K562 (cell line): ENCODE measurements at places on chromosomes 12 and 14. TPM values are rescaled to one million over a fixed set of nuclear protein-coding genes. Genes with fewer than 3 reads are reported as not detected.
A peak's percentile ranks its signal among the peaks of the same experiment; 100 is the strongest.

- no peak for DNase-seq
- H3K4me3 ChIP-seq, result no peak overlapping the region
- H3K36me3 ChIP-seq, result no peaks in the 10 kb centered on the region
- H3K27ac ChIP-seq, result no peak overlapping the region
- H3K27me3 ChIP-seq, result no peaks in the 10 kb centered on the region
These were observed 12.4 kb upstream of the ACOT1 start for GRCh38 chr14:73524493-73524892.

DNA sequence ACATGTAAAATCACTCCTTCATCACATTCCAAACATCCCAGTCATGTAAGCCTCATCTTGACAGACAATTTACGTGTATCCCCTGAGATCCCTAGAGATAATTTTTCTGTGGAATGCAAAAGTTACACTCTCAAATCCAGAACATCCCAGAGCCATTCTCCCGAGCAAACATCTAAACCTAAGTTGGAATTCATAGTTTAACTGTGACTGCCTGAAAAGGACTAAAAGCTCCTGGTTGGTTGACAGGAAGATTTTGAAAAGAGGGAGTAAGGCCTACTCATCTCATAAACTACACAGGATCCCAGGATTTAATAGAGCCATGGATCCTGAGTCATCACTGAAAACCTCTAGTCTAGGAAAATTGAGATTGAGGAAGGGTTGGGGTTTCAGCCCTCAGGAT, 123.6 kb downstream of the SCN8A start:
- H3K36me3 ChIP-seq, result no peaks in the 10 kb centered on the region
- no peak for DNase-seq
- H3K27me3 ChIP-seq, result no peaks in the 10 kb centered on the region; the same call in 1 of the 2 replicates
- H3K27ac ChIP-seq, result no peak overlapping the region

Gene DLK1
- 44.2 and 48.3 TPM in 2 replicates for total RNA-seq

DNA sequence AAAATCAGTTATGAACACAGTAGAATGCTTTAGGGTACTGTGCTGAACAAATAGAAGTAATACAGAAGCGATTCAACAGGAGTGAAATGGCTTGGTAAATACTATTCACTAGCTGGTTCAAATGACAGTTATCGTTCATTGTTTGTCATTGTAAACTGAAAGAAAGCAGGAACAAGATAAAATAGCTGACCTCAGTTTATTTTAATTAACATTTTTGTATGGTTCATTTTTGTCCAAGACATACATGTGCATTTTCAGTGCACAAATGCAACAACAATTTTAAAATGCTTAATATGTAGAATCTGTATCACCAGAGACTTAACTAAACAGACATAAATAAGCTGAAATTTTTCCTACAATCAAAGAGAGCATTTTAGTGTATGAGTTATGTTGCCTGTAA, 49.9 kb downstream of the ALX1 start:
- H3K27ac ChIP-seq, result no peak overlapping the region
- H3K27me3 ChIP-seq, result no peaks in the 10 kb centered on the region
- H3K36me3 ChIP-seq, result no peaks in the 10 kb centered on the region
- no peak overlapping the region for H3K4me3 ChIP-seq
- H3K4me1 ChIP-seq, result no peaks in the 10 kb centered on the region

DNA sequence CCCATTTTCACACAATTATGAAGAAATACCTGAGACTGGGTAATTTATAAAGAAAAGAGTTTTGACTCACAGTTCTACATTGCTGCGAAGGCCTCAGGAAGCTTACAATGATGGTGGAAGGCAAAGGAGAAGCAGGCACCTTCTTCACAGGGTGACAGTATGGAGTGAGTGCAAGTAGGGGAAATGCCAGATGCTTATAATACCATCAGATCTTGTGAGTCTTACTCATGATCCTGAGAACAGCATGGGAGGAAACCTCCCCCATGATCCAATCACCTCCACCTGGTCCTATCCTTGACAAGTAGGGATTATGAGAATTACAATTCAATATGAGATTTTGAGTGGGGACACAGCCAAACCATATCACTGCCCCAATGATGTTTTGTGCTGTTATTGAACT, 189.3 kb upstream of the CRY1 start:
- H3K36me3 ChIP-seq, result no peaks in the 10 kb centered on the region
- H3K27me3 ChIP-seq, result no peaks in the 10 kb centered on the region
- no peak for DNase-seq
- no peaks in the 10 kb centered on the region for H3K4me1 ChIP-seq

DNA sequence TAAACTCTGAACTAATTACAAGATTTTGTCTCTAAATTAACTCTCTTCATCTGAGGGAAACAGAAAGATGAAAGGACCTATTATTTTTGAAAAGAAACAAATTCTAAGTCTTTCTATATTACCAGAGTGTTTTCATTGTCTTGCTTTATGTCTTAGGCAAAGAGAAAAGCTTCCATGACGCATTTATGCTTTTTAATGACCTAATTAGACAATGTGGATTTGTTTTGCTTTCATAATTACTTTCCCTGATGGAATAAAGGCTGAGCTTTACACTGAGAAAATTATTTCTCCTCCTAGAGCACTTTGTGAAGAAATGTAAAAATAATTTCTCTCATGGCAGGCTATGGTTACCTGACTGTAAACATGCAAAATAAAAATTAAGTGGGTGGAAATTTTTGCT, 138.0 kb upstream of the SLCO1C1 start:
- H3K27ac ChIP-seq, result no peak overlapping the region
- DNase-seq, result no peak
- no peaks in the 10 kb centered on the region for H3K27me3 ChIP-seq
- no peaks in the 10 kb centered on the region for H3K4me1 ChIP-seq
- no peak overlapping the region for H3K4me3 ChIP-seq

Gene SAMD15
- 0.11 and 0.22 TPM in 2 replicates for total RNA-seq

DNA sequence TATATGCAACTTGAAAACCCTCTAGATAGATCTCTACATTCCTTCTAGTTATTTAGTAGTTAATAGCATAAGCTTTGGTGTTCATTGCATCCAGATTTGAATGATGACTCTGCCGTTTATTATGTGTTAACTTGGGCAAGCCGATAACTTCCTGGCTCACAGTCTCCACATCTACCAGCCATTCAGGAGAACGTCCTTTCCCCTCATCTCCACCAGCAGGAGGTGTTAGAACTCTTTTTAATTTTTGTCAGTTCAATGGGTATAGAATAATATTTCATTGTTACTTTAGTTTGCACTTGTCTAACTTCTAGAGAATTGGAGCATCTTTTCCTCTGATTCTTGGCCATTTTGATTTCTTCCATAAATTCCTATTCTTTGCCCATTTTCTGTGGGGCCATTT, 30.0 kb upstream of the WSCD2 start:
- DNase-seq, result peak; percentile 27
- H3K4me1 ChIP-seq, result peaks cover 4% of the 10 kb centered on the region; the same call in 1 of the 2 replicates
- no peak overlapping the region for H3K27ac ChIP-seq
- H3K36me3 ChIP-seq, result no peaks in the 10 kb centered on the region

- no peak overlapping the region for H3K4me3 ChIP-seq
- H3K4me1 ChIP-seq, result no peaks in the 10 kb centered on the region
- no peaks in the 10 kb centered on the region for H3K36me3 ChIP-seq
- no peak overlapping the region for H3K27ac ChIP-seq
- H3K27me3 ChIP-seq, result no peaks in the 10 kb centered on the region
- DNase-seq, result no peak
These were observed 90.3 kb downstream of the DDHD1 start for GRCh38 chr14:53062856-53063255.

DNA sequence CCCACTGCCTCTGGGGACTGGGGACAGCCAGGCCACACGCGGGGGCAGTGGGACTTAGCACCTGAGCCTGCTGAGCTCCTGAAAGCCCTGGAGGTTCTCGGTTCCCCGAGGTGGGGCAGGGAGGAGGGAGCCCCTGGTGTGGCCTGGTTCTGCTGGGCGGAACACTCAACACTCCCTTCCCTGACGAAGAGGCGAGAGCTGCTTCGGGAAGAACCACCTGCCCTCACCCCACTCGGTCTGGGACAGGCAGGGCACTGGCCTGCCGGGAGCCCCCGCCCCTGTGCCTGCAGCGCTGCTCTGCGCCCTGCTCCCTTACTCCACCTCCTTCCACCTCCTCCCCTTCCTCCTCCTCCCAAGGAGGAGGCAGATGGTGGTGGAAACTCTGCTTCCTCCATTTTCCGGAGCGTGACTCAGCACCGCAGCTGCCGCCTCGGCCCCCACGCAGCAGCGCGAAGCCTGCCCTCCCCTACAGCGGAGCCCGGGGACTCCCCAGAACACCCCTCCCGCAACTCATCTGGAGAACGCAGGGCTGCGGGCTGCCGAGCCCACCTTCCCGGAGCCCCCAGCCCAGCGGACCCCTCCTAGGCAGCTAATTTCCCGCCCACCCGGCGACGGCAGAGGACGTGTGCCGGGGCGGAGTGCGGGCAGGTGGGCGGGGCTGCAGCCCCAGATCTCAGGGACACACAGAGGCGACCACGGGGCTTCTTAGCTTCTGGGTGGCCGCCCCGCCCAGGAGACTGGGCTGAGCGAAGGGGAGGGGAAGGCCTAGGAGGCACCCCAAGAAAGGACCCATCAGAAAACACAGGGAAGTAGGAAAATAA, 11.7 kb upstream of the INF2 start:
- H3K27me3 ChIP-seq, result no peaks in the 10 kb centered on the region
- DNase-seq, result peak; percentile 84
- H3K4me3 ChIP-seq, result peak overlapping the region; percentile 35
- H3K4me1 ChIP-seq, result peaks cover 69% of the 10 kb centered on the region
- peak overlapping the region; percentile 94 for H3K27ac ChIP-seq
- no peaks in the 10 kb centered on the region for H3K36me3 ChIP-seq

DNA sequence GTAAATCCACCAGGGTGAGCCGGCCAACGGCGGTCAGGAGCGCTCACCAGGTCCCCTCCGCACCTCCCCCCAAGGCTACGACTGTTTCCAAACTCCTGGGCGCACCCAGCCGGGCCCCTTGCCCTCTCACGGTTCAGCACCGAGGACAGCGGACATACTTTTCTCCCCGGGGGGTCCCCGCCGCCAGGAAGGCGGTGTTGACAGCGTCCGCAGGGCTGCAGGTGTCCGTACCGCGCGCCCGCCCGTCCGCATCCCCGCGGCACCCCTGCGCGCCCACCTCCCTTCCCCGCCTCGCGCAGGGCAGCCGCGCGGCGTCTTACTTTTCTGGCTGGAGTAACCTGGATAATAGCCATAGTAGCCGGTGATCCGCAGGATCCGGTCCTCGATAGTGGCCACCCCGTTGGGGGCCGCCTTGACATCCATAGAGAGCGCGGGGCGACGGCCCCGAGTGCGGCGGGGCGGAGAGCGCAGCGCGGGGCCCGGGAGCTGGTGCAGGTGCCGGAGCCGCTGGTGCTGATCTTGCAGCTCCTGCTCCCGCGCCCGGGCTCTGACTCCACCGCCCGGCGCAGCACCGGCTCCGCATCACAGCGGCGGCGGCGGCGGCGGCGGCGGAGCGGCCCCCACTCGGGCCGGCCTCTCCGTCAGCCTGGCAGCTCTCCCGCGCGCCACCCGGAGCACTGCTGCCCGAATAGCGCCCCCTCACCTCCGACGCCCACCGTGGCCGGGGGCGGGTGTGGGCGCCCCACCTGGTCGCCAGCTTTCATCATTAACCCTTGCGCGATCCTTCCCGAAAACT, at the start of gene SLC35F4:
Gene SLC35F4, minus strand, starts transcription at position 690 of the 796 bp plus-strand sequence.
- H3K27ac ChIP-seq, result no peak within 1 kb of the TSS
- H3K4me1 ChIP-seq, result no peaks in the 10 kb centered on the region
- no peaks in the 10 kb centered on the region for H3K27me3 ChIP-seq
- DNase-seq, result peak; percentile 14

GRCh38 chr12:1044199-1044598, 53.2 kb downstream of the ERC1 start:
- H3K27me3 ChIP-seq, result no peaks in the 10 kb centered on the region
- no peak for DNase-seq
- H3K36me3 ChIP-seq, result no peaks in the 10 kb centered on the region
- no peaks in the 10 kb centered on the region for H3K4me1 ChIP-seq
- H3K27ac ChIP-seq, result no peak overlapping the region

- peaks cover 9% of the 10 kb centered on the region for H3K27me3 ChIP-seq
- no peak overlapping the region for H3K4me3 ChIP-seq
- H3K4me1 ChIP-seq, result no peaks in the 10 kb centered on the region
These were observed 1.3 kb upstream of the CD27 start for GRCh38 chr12:6443361-6443983.

GRCh38 chr12:78898416-78898815, 33.8 kb downstream of the SYT1 start:
- H3K4me1 ChIP-seq, result no peaks in the 10 kb centered on the region
- no peaks in the 10 kb centered on the region for H3K27me3 ChIP-seq
- H3K27ac ChIP-seq, result no peak overlapping the region

- H3K36me3 ChIP-seq, result peaks cover 15% of the 10 kb centered on the region
- no peaks in the 10 kb centered on the region for H3K27me3 ChIP-seq
- H3K4me3 ChIP-seq, result no peak overlapping the region
- H3K4me1 ChIP-seq, result no peaks in the 10 kb centered on the region
These were observed 16.0 kb upstream of the NR2C1 start for GRCh38 chr12:95089462-95089861.

- peaks cover 6% of the 10 kb centered on the region; the same call in 1 of the 3 replicates for H3K4me1 ChIP-seq
- H3K27me3 ChIP-seq, result no peaks in the 10 kb centered on the region
- no peak for DNase-seq
These were observed 45.3 kb downstream of the DGLUCY start for GRCh38 chr14:91159182-91159581.

Gene PROX2
- total RNA-seq, result not detected in 2 replicates
